ENCODE measurements at places on chromosomes 2 and 18.

- no peak for DNase-seq
Measured at GRCh38 chr2:69238449-69239031, 148.5 kb downstream of the GFPT1 start.

DNA sequence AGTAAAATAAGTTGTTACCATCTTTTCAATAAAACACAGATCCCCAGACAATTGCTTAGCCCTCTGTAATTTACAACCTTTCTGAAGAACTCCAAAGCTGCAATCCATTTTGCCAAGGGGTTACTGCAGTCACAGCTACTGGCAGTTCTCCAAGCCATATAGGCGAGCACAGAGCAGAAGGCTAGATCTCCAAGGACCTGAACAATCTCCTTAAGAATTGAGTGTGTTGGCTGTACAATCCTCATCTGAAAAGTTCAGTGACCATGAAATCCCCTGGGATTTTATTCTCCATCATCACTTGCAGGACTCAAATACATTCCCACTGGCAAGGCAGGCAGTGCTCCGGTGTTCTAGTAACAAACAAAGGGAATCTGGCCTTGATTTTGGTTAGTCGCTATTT lies 103.9 kb upstream of the LRP1B start:
- no peak for DNase-seq

- no peak for DNase-seq
Measured at GRCh38 chr2:143936848-143937722, 582.8 kb downstream of the ZEB2 start.

DNA sequence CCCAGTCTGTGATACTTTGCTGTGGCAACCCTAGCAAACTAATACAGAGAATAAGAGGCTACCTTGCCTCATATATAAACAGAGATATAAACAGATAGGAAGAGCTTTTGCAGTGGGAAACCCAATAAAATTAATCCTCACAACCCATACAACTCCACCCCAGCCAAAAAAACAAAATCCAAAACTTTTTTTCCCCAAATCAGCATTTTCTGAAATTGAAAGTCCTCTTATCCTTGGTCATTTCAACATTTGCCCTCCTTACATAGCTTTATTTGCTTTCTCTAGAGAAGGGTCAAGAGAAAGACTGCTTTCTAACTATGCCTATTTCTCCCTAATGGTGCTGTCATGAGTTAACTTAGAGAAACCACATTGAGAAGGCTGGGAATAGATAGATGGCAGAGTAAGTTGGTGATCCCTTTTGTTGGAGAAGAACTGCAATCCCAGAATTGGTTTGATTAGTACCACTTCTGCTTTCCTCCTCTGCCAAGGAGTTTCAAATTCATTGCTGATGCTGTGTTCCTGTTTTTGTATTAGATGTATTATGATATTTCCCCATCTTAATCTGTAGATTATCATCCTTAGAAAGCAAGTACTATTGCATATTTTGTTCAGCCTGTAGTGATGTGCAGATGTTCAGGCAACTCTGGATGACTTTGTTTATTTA lies 76.5 kb upstream of the B3GNT2 start:
- DNase-seq: no peak

DNA sequence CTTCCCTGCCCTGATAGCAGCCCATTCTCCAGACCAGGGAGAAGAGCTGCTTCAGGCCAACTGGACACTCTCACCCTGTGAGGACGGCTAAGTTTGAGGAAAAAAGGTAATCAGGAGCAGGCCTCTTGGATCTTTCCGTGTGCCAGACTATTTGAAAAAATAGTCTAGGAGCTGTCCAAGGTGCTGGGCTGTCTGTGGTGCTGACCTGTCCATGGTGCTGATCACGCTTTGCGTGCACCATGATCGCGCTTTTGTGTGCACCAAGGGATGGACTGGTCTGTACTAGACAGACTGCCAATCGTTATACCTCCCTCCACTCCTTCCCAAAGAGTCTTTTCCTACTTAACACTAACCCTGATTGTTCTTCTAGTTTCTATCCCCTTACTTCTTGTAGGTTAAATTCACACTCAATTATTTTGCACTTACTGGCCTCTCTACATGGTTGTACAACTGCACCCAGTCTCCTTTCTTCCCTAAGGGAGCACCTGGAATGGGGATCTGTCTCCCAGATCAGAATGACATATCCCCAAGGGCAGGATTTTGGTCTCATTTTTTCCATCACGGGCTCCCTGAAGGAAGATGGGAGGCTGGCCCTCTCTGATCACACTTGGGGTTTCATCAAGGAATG lies 295.4 kb downstream of the CELF4 start:
- DNase-seq: no peak

DNA sequence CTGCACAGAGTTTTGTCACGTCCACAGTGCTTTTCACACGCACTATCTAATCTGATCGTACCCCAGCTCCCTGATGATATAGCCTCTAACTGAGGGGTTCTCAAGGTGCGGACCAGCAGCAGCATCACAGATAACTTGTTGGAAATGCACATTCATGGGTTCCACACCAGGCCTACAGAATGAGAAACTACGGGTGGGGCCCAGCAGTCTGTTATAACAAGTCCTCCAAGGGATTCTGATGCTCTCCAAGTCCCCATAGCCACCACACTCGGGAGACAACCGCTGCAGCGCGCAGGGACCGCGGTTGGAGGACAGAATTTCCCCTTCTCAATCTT lies 745 bp upstream of the BZW1 start:
- no peak for DNase-seq

DNA sequence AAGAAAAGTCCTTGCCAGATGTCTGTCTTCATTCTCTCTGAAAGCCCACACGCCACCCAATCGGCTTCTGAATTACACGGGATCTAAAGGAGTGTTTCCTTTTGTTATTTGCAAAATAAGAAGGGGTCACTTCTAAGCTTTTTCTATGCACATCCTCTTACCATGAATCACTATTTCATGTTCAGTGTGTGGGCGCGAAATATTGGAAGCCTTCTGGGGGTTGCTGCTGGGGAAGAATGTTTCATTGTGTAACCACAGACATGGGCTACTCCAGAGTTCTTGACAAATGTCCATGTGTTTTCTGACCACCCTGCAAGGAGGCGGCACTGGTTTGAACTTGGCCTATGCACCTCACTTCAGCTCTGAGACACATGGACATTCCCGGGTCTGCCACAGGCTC lies 133.6 kb upstream of the APCDD1 start:
- no peak for DNase-seq

- DNase-seq: no peak
Measured at GRCh38 chr2:224286923-224287322, 115.0 kb downstream of the FAM124B start.

All from NCI-H1417 treated with DMSO at 0.1 percent for 48 hours (cell line).